Regular cardiac myocyte (primary cell): ENCODE measurements at places on chromosomes 7 and 10. TPM values are rescaled to one million over a fixed set of nuclear protein-coding genes. Genes with fewer than 3 reads are reported as not detected.

Gene SLC26A3
- total RNA-seq: not detected in 2 replicates

Gene APBB1IP
- 0.19 and 0.28 TPM in 2 replicates for total RNA-seq

Gene MBL2
- total RNA-seq: not detected in 2 replicates

Gene RSBN1L
- total RNA-seq: 11.3 and 14.8 TPM in 2 replicates

Gene GDF2
- total RNA-seq: under 0.01 TPM in 1 of 2 replicates, not detected in the other

Gene STEAP1B
- 13.2 and 25.3 TPM in 2 replicates for total RNA-seq

Gene SPDYE5
- under 0.01 TPM in 1 of 2 replicates, not detected in the other for total RNA-seq

Gene EEF1AKMT2
- total RNA-seq: 19.4 and 29.7 TPM in 2 replicates

Gene PITX3
- under 0.01 TPM in 2 replicates for total RNA-seq

Gene CDHR1
- total RNA-seq: 0.19 and 0.56 TPM in 2 replicates

Gene NUPR2
- not detected in 2 replicates for total RNA-seq
